ENCODE measurements at places on chromosomes 3 and 15.

DNA sequence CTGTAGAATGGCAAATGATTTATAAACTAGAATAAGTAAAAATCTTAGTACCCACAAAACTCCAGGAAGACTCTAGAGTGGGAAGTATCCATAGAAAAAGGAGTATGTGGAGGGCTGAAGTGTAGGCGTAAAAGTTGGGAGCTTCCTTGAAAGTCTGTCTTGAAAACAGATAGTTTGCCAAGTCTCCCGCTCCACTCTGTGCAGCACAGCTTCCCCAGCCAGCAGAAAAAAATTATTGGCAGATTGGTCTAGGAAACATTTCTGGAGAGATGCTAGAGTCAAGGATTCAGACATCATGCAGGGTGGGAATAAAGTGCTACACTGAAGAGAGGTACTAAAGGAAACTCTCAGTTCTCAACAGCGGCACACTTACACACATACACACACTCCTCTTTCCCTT is 53.4 kb upstream of the CD200R1L start:
- no peak for DNase-seq

- no peak for DNase-seq
Observed at GRCh38 chr3:37793889-37794591, 67.6 kb upstream of the CTDSPL start.

DNA sequence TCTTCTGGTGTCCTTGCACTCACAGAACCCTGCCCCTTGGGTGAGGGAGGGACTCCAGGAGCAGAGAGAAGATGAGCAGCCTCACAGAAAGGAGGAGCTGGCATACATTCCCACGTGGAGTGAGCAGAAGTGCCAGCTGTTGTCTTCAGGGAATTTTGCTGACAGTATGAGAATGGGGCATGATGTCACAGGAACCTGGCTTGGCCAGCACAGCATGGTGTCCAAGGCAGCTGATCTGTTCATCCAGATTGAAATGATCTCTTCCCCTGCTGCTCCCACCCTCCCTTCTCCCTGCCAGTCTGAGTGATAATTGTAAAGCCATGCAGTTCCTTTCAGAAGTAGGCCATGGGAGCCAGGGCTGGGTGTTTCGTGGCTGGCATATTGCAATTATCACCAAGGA is 53.3 kb downstream of the GJD2 start:
- DNase-seq, result no peak

- no peak for DNase-seq
Observed at GRCh38 chr3:43346978-43347749, 60.8 kb downstream of the SNRK start.

GRCh38 chr3:131881777-131882176 is 153.0 kb downstream of the CPNE4 start:
- DNase-seq, result no peak

GRCh38 chr3:115648559-115648958 is 25.2 kb downstream of the GAP43 start:
- no peak for DNase-seq

GRCh38 chr15:72968531-72968922 is 83.7 kb upstream of the NEO1 start:
- DNase-seq, result no peak

DNA sequence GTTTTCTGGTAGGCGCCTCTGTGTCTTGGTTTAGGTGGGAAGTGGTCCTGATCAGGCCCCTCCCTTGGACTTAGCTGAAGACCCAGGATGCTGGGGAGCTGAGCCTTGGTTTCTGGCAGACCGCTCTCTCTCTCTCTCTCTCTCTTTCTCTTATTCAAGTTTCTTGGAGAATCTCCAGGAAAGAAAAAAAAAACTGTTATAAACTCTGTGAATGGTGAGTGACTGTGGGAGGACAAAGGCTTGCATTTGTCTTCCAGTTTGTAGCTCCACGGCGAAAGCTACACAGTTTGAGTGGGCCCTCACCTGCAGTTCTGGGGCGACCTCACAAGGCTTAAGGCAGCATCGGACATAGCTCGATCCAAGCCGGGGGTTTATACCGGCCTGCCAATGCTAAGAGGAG is 7.5 kb downstream of the DET1 start:
- DNase-seq, result no peak

DNA sequence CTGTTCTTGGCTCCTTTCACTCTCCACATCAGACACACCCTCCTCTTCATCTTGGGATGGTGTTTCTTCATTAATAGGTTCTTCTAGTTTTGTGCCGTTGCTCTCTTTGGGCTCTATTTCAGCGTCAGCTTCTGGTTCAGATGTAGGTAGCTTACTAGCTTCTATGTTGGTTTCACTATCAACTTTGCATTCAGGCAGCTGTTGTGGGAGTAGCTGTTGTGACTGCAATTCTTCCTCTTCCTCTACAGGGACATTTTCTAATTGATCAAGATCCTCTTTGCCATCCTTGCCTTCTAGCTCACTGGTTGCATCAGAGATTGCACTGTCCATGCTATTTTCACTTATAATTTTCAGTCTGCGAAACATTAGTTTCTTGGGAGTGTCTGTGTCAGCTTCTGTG is 80.1 kb downstream of the SETD2 start:
- DNase-seq, result no peak

- no peak for DNase-seq
Observed at GRCh38 chr3:5217824-5218595, 30.5 kb downstream of the EDEM1 start.

- no peak for DNase-seq
Observed at GRCh38 chr3:50242851-50243542, 7.0 kb downstream of the GNAI2 start.

GRCh38 chr3:42216931-42217333 is 49.1 kb downstream of the CCK start:
- DNase-seq, result peak; percentile 67

GRCh38 chr3:54557538-54558428 is 370.1 kb downstream of the LRTM1 start:
- DNase-seq, result no peak

GRCh38 chr3:154842536-154842935 is 237.6 kb upstream of the MME start:
- DNase-seq, result no peak

DNA sequence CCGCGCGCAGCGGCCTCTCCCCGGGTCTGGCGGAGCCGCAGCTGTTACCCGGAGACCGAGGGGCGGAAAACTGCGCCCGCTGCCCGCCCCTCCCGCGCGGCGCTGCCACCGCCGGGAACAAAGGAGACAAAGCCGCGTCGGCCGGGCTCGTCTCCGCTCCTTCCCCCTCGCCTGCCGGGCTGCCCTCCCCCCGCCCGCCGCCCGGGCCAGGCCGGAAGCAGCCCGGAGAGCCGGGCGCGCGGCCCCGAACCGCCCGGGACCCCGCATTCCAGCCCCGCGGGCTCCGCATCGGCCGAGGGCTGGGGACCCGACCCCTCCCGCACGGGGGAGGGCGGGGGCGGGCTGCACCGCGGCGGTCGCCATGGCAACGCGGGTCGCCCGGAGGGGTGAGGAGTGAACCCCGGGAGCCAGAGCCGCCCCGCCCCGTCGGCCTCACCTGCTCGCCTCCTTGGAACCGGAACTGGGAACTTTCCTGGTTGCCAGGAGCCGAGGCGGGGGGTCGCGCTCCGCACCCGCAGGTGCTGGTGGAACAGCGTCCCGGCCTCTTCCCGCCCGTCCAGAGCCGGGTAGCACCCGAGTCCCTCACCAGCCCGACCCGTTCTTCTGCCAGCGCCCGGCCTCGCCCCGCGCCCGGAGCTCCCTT is 448 bp downstream of the PLXNB1 start:
- peak; percentile 42 for DNase-seq

- no peak for DNase-seq
Observed at GRCh38 chr3:114542359-114542758, 248.5 kb downstream of the TIGIT start.

- DNase-seq, result no peak
Observed at GRCh38 chr3:122937745-122938144, 89.8 kb downstream of the SEMA5B start.

DNA sequence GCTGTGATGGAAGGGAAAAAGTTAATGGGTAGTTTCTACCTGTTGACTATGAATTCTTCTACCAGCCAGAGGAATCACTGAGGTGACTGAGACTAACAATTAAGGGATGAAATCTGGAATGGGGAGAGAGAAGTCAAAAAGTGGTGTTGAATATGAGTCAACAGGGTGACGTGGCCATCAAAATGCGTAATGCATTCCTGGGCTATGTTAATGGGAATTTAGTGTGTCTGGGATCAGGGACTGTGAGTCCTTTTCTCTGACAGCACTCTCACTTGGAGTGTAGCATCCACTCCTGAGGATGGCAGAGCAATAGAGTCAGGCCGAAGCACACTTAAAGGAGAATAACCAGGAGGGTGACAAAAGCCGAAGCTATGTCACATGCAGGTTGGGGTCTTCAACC is 60.4 kb downstream of the MESD start:
- peak; percentile 87 for DNase-seq

DNA sequence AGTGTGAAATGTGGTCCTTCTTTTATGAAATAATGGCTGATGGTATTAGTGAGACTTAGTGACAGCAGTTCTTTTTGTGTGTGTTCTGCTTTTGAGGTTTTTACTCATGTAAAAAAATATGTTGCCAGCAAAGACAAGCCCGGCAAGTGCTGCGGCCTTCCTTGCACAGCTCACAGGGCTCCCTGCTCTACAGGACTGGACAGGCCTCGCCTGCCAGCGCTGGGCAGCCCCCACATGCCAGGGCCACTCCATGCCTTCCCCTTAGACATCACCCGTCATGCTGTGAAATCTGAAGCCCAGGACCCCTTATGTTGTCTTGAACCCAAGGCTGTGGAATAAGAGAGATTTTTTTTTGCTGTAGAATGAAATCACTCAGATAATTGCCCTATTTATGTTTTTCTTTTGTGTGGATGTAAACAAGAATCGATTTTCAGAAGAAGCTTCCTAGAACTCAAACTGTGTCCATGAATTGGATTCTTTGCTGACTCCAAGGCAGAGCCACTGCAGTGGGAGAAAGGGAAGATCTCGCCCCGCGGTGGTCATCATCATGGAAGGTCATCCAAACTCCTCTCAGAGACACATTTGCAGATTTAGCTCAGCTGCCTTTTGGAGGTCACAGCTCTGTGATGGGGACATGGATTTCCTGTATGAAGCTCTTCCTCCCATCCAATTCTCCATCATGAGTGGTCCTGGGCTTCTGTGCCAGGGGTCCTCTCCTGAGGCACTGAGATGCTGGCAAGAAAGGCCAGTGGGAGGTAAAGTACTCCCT is 150.8 kb downstream of the ATP10A start:
- DNase-seq, result no peak

DNA sequence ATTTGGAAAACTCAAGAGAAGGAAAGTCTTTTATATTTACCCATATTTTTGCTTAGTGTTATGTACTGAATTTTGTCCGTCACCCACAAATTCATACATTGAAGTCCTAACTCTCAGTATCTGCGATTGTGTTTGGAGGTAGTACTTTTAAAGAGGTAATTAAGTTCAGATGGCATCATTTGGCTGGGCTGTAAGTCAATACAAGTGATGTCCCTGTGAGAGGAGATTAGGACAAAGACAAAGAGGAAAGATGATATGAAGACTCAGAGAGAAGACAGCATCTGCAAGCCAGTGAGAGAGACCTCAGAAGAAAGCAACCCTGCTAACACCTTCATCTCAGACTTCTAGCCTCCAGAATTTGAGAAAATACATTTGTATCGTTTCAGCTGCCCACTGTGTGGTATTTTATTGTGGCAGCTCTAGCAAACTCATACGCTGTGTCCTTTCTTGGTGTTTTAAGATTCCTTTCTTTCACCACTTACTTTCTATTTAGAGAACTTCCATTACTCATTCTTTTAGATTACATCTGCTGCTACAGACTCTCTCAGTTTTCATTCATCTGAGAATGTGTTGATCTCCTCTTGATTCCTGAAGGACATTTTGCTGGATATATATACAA is 17.0 kb downstream of the LRCH3 start:
- peak; percentile 54 for DNase-seq

GRCh38 chr15:79779746-79780145 is 117.1 kb downstream of the MTHFS start:
- no peak for DNase-seq

- DNase-seq, result no peak
Observed at GRCh38 chr15:99209326-99209725, 40.1 kb downstream of the TTC23 start.

DNA sequence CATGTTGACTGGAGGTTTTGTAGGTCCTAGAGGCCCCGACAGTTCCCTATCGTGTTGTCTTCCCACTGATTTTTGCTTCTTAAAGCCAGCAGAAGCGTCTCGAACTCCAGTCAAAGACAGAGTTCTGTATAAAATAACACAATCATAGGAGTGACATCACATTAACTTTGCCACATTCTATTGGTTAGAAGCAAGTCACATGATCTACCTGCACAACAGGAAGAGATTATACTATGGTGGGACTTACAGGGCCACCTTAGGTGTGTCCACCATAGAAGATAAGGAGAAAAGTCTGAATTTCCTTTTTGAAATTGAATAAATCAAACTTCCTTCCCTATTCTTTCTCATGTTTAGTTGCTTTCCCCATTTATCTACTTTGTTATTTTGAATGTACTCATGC is 365.5 kb downstream of the GRM7 start:
- DNase-seq, result no peak

- DNase-seq, result no peak
Observed at GRCh38 chr15:82569834-82570233, 29.6 kb upstream of the RPS17 start.

DNA sequence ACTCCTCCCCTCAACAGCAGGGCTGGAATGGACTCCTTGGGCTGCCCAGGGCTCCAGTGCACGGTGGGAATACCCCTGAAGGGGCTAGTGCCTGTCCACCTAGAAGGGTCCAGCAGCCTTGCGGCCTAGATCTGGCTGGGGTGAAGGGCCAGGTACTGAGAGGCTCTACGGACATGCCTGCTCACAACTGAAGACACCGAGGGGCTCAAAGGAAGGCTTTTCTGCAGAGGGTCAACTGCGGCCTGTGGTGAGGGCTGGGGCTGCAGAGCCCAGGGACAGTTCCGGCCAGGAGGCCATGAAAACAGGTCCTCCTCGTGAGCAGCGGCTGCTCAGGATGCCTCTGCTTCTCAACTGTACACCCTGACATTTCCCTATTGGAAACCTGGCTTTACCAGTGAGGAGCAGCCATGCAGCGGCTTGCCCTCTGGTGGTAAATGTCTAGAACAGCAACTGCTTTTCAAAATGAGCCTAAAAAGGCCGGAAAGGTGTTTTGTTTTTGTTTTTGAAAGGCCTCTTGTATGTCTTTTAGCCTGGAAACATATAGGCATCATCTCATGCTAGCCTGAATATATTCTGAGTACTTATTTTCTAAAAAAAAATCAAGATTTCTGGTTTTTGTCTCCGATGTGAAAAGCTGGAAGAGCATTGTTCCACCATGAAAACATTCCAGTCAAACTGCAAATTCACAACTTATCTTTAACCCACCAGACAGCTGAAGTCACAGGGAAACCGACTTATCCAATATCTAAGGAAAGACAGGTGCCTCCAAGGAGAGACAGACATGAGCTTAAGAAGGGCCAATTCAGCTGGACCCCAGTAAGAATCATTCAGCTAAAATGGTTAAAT is 163.4 kb downstream of the KLF13 start:
- peak; percentile 60 for DNase-seq
